ENCODE measurements at places on chromosomes 5 and 9.
A peak's percentile ranks its signal among the peaks of the same experiment; 100 is the strongest.

- no peak for DNase-seq
Measured at GRCh38 chr5:159605585-159605984, 275.3 kb upstream of the IL12B start.

GRCh38 chr9:114153761-114154599 is 1.4 kb upstream of the COL27A1 start:
- DNase-seq: peak; percentile 78

DNA sequence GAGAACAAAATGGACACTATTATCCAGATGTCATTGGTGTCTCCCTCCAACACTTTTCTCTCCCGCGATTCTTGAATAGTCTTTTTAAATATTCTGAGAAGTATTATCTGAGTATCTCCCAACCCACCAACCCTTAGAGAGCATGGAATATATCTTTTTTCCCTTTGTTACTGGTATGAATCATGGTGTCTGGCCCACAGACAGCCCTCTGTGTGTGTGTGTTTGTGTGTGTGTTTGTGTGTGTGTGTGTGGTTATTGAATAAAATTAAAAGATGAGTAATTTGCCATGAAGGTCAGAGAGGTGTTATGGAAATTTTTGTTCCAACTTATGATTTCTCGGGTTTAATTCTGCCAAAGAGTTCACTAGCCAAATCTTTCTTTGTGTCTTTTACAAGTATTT is 47.7 kb downstream of the CAMK4 start:
- DNase-seq: no peak

- no peak for DNase-seq
Measured at GRCh38 chr9:20997503-20998076, 33.9 kb downstream of the HACD4 start.

GRCh38 chr9:113395000-113395861 is 5.9 kb downstream of the ALAD start:
- DNase-seq: no peak

- DNase-seq: no peak
Measured at GRCh38 chr9:26132746-26133312, 454.6 kb upstream of the TUSC1 start.

GRCh38 chr5:175652741-175653663 is 4.9 kb upstream of the HRH2 start:
- DNase-seq: no peak

- DNase-seq: no peak
Measured at GRCh38 chr9:16449076-16449730, 421.3 kb downstream of the BNC2 start.

GRCh38 chr5:8508231-8508630 is 639.3 kb downstream of the MTRR start:
- DNase-seq: no peak

All from ELF-1 (cell line).